ENCODE measurements at places on chromosomes 2 and 18. TPM values are rescaled to one million over a fixed set of nuclear protein-coding genes. Genes with fewer than 3 reads are reported as not detected.

DNA sequence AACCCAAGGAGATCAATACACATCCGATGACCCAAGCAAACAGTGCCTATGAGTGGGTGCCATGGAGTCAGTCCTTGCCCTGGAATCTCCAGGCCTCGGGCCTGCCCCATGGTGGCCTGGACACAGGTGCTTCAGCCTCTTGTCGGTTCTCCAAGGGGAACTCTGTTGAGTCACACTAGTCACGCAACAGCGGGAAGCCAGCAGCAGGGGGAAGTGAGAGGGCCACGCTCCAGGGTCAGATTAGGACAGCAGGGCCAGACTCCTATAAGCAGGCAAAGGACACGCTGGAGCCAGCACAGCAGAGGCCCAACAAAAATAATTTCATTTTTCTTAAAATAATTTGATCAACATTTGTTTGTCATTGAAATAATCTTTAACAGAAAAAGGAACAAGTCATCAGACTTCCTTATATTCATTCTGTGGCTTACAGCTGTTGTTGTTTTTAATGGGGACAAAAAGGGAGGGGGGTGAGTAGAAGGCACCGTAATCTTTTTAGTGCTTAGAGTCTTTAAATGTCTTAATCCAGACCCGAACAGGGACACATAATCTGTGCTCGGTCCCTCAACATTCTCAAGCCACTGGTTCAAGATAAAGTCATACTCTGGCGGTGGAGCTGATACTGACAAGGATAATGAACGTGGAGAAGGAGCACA, 16.4 kb upstream of the ARMC9 start:
- no peaks in the 10 kb centered on the region for H3K27me3 ChIP-seq
- no peaks in the 10 kb centered on the region for H3K4me1 ChIP-seq
- DNase-seq: no peak
- H3K27ac ChIP-seq: no peak overlapping the region

GRCh38 chr2:158102446-158102845, 770 bp downstream of the UPP2 start:
- H3K27me3 ChIP-seq: no peaks in the 10 kb centered on the region
- no peaks in the 10 kb centered on the region for H3K4me1 ChIP-seq
- H3K27ac ChIP-seq: no peak overlapping the region
- no peak for DNase-seq
- H3K4me3 ChIP-seq: no peak overlapping the region

- no peak overlapping the region for H3K4me3 ChIP-seq
- H3K27me3 ChIP-seq: no peaks in the 10 kb centered on the region
Observed at GRCh38 chr2:233384811-233385488, 30.7 kb downstream of the DGKD start.

DNA sequence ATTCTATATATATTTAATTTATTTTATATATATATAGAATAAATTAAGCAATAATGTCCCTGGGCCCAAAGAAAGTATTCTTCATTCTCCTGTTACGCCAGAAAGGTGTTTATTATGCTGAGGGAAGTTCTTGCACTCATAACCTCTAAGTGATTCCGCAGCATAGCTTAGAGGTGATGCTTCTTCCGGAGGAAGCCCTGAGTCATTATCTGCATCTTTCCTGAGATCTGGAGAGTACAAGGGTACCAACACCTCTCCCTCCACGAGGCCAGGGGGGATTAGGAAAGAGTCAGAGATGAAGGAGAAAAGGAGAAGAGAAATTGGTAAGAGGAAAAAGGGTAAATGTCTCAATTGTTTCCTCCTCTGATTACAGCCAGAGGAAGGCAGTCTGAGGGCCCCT, 43.1 kb upstream of the RTN4 start:
- H3K27me3 ChIP-seq: no peaks in the 10 kb centered on the region
- peaks cover 8% of the 10 kb centered on the region for H3K4me1 ChIP-seq
- H3K27ac ChIP-seq: no peak overlapping the region

DNA sequence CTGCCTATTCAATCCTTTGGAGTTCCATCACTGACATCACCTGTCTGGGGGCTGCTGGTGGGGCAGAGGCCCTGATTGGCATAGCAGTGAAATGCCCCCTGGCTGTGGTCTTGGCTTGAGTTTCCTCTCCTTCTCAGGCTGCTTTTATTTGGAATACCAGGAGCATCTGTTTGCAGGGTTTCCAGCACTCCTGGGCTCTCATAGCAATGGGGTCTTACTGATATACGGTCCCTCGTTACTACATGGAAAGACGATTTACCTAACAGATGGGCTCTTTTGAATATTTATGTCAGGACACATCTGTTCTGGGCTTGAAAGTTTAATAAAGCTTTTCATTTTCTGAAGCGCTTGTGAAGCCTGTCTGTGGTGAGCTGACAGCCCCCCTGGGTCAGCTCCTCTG, 230.3 kb downstream of the SLC4A3 start:
- H3K27ac ChIP-seq: no peak overlapping the region
- H3K36me3 ChIP-seq: no peaks in the 10 kb centered on the region
- H3K4me1 ChIP-seq: no peaks in the 10 kb centered on the region
- H3K27me3 ChIP-seq: no peaks in the 10 kb centered on the region

GRCh38 chr2:101795033-101795432, 97.5 kb downstream of the MAP4K4 start:
- no peak for DNase-seq
- no peaks in the 10 kb centered on the region for H3K27me3 ChIP-seq
- H3K36me3 ChIP-seq: no peaks in the 10 kb centered on the region
- no peak overlapping the region for H3K27ac ChIP-seq
- no peak overlapping the region for H3K4me3 ChIP-seq
- no peaks in the 10 kb centered on the region for H3K4me1 ChIP-seq

GRCh38 chr18:44946529-44947113, 265.9 kb downstream of the SETBP1 start:
- H3K4me1 ChIP-seq: no peaks in the 10 kb centered on the region
- DNase-seq: no peak
- no peak overlapping the region for H3K27ac ChIP-seq
- H3K36me3 ChIP-seq: no peaks in the 10 kb centered on the region
- no peak overlapping the region for H3K4me3 ChIP-seq

DNA sequence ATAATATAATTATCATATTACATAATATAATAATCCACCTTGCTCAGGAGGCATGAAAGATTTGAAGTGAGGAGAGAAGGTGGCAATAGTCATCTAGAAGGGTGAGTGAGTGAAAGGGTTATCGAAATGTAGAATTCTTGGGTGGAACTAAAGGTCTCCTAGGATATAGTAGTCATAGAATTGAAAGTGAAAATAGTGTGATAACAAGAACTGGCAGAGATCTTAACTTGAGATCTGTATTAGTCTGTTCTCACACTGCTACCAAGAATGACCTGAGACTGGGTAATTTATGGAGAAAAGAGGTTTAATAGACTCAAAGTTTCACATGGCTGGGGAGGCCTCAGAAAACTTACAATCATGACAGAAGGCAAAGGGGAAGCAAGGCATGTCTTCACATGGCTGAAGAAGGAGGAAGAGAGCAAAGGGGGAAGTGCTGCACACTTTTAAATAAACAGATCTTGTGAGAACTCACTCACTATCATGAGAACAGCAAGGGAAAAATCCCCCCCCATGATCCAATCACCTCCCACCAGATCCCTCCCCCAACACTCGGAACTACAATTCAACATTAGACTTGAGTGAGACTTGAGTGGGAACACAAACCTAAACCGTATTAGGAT, 351.5 kb downstream of the NR4A2 start:
- H3K27me3 ChIP-seq: no peaks in the 10 kb centered on the region
- DNase-seq: no peak
- no peak overlapping the region for H3K27ac ChIP-seq

GRCh38 chr2:3606028-3606369, 11.1 kb downstream of the COLEC11 start:
- DNase-seq: no peak
- H3K4me1 ChIP-seq: no peaks in the 10 kb centered on the region
- H3K4me3 ChIP-seq: no peak overlapping the region
- H3K27ac ChIP-seq: no peak overlapping the region

The TXNDC2 gene
- total RNA-seq: not detected

The ZNF804A gene
- total RNA-seq: 1.4 TPM

The OSBPL6 gene
- total RNA-seq: 9.9 TPM

The UGT1A6 gene
- total RNA-seq: not detected

The STPG4 gene
- total RNA-seq: not detected
